Fibroblast of lung (primary cell): ENCODE measurements at places on chromosomes 13 and 19. TPM values are rescaled to one million over a fixed set of nuclear protein-coding genes. Genes with fewer than 3 reads are reported as not detected.

Gene YJEFN3
- 0.50 and 0.51 TPM in 2 replicates for total RNA-seq

DNA sequence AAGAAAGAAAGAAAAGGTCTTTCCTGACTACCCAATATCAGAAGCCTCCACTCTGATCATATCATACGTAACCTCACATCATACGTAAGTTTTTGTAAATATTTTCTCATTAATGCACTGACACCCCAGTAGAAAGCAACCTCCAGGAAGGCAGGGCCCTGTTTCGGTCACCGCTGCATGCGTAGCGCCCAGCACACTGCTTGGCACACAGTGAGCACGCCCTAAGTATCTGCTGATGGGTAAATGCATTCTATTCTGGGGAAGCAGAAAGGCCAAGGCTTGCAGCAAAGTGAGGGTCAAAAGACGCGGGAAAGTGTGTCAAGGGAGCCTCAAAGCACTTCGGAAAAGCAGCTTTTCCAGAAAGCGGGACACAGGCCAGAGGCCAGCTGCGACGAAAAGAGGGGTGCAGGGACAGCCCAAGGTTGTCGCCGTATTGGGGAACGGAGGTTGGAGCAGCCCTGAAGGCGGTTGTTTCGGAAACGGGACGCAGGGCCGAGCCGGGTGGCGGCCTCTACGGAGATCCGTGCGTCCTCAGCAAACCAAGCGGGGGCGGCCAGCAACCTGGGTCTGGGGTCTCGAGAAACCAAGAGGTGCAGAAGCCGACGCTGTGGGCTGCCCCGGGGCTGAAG lies 463 bp downstream of the SUGP1 start:
- no peak for DNase-seq
- H3K4me1 ChIP-seq = peaks cover 9% of the 10 kb centered on the region
- H3K27me3 ChIP-seq = no peaks in the 10 kb centered on the region
- peak overlapping the region; percentile 98 for H3K27ac ChIP-seq
- H3K4me3 ChIP-seq = peak overlapping the region; percentile 97

GRCh38 chr19:49106648-49107135 lies 7.5 kb upstream of the LIN7B start:
- H3K27me3 ChIP-seq = no peaks in the 10 kb centered on the region
- no peak overlapping the region for H3K27ac ChIP-seq
- H3K4me3 ChIP-seq = no peak overlapping the region
- no peaks in the 10 kb centered on the region for H3K4me1 ChIP-seq
- peak; percentile 41 for DNase-seq

- H3K27me3 ChIP-seq = no peaks in the 10 kb centered on the region
- H3K27ac ChIP-seq = no peak overlapping the region
- H3K4me3 ChIP-seq = no peak overlapping the region
- H3K4me1 ChIP-seq = peaks cover 2% of the 10 kb centered on the region
These were observed 102.7 kb downstream of the ELF1 start for GRCh38 chr13:40916207-40916998.

DNA sequence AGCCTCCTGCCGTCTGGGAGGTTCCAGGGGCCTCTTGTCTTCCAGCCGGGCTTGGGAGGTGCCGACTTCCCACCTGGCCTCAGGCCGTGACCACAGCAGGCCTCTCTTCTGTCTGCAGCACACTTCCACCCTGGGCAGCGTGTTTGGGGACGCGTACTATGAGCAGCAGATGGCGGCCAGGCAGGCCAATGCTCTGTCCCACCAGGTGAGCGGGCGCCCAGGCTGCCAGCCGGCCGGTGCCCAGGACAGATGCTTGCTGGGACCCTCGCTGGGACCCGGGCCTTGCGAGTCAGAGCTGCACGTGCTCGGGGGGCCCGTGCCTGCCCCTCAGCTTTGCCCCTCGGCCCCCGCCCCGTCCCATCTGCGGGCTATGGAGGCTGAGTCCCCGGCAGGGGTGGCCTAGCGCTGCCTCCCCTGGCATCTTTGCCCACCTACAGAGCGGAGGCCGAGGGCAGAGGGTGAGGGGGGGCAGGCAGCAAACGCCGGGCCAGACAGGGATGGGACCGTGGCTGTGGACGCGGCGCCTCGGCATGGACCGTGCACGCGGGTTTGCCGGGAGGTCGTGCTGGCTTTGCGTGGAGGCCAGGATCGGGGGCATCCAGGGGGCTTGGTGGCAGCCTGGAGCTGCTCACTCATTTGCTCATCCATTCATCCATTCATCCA lies 16.2 kb downstream of the COMP start:
- no peak for DNase-seq
- H3K36me3 ChIP-seq = no peaks in the 10 kb centered on the region
- no peak overlapping the region for H3K4me3 ChIP-seq
- peaks cover 13% of the 10 kb centered on the region for H3K4me1 ChIP-seq
